Stimulated activated memory B cell treated with anti-CD40 and anti-IgM and Interleukin-4, amounts not matched to agents 10 μg/mL and 1 μg/mL and 100 μg/mL, for 72 hours (primary cell): ENCODE measurements at places on chromosomes 13 and 19.

- no peak overlapping the region for H3K4me3 ChIP-seq
- no peak overlapping the region for H3K27ac ChIP-seq
- no peak for ATAC-seq
- H3K27me3 ChIP-seq: no peaks in the 10 kb centered on the region
- H3K4me1 ChIP-seq: no peaks in the 10 kb centered on the region
Measured at GRCh38 chr13:74865656-74866055, 616.3 kb downstream of the TBC1D4 start.

DNA sequence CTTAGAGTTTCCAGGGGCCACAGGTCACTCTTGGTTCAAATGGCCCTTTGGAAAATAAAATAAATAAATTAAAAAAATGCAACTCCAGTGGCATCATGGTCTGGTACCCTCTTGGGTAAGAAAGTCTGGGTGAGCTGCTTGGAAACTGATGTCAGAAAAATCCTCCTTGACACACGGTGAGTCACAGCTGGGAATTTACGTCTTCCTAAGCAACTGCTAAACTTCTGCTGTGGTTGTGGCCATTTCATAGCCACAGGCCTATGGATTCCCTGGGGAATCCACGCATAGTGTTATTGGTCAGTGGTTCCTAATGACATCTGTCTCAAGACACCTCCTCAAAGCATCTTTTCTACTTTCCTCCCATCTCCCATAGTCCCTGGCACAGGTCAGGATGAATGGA, 220.8 kb downstream of the COG6 start:
- no peak for ATAC-seq
- peaks cover 25% of the 10 kb centered on the region for H3K27me3 ChIP-seq
- no peaks in the 10 kb centered on the region for H3K4me1 ChIP-seq
- no peak overlapping the region for H3K4me3 ChIP-seq

DNA sequence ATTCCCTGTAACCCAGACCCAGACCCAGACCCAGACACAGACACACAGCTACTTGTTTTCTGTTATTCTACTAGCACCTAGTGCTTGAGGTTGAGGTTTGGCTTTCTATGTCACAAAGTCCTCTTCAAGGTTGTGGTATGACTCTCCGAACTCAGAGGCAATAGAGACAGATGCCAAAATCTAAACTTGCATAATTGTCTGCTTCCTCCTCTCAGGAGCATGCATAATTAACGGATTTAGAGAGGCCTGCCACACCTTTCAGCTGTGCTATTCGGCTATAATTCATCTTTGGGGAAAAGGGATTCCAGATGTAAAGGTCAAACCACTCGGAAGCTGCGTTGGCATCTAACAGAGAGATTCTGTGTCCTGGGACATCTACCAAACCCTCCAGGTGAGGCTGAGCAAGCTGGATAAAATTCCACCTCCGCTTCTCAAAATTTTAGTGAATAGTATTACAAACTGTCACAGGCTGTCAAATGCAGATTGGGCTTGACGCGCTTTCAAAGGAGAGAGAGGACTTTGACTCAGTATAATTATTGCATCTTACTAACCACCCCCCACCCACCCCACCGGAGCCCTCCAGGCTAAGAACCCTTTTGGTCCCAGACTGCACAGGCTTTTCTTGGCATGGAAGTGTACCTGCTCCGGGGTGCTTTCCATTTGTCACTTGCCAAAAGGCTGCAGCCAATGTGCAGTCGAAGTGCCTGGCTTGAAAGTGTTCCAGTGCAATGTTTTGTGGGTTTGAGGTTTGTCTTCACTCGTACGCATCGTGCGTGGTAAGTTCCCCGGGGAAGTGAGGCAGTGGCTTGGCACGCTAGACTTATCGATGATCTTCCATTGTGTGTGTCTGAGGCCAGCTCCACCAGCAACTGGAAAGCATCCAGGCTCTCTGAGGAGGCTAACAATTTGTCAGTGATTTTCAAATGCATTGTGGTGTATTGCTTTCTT, 194.1 kb downstream of the TDRD3 start:
- peak; percentile 54 for ATAC-seq
- H3K4me1 ChIP-seq: no peaks in the 10 kb centered on the region
- H3K27ac ChIP-seq: no peak overlapping the region
- H3K4me3 ChIP-seq: no peak overlapping the region

GRCh38 chr19:18338541-18338940, 1.9 kb upstream of the PGPEP1 start:
- H3K27ac ChIP-seq: no peak overlapping the region
- no peaks in the 10 kb centered on the region for H3K27me3 ChIP-seq
- H3K36me3 ChIP-seq: no peaks in the 10 kb centered on the region
- ATAC-seq: no peak
- H3K4me1 ChIP-seq: peaks cover 16% of the 10 kb centered on the region
- H3K4me3 ChIP-seq: no peak overlapping the region

- H3K27me3 ChIP-seq: no peaks in the 10 kb centered on the region
- peak; percentile 36 for ATAC-seq
- peak overlapping the region; percentile 80 for H3K4me3 ChIP-seq
- peaks cover 35% of the 10 kb centered on the region for H3K4me1 ChIP-seq
Measured at GRCh38 chr13:40666933-40667621, 636 bp upstream of the FOXO1 start.

DNA sequence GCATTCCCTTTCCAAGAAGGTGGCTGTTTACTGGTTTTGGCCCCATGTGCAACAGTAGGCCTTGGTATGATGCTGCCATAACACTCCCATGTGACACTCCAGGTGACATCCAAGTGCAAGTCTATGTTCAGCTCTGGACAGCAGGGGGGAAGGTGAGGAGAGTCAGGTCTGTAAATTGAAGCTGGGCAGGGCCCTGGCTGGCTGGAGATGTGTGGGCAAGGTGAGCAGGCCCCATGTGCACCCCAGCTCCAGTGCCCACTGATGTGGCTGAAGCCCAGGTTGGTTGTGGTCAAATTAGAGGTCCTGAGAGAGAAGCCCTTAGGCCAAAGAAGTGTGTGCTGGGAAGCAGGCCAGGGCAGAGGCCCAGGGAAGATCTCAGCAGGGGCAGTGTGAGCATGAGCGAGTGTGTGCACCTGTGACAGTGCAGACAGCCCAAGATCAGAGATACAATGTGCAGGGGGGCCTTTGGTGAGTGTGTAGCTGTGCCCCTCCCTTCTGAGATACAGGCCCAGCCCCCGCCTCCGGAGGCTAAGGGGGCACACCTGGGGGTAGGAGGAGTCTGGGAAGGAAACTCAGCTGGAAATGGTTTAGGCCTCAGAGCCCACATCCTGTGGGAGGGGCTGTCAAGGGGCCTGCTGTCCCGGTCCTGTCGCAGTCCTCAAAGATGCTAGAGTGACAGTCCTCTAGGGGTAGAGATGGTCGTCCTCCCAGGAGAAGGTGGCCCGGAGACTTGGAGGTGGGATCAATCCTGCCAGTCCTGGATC, 18.6 kb downstream of the DEDD2 start:
- peaks cover 30% of the 10 kb centered on the region for H3K36me3 ChIP-seq
- H3K4me3 ChIP-seq: peak overlapping the region; percentile 66
- H3K27me3 ChIP-seq: no peaks in the 10 kb centered on the region
- peak overlapping the region; percentile 87 for H3K27ac ChIP-seq

DNA sequence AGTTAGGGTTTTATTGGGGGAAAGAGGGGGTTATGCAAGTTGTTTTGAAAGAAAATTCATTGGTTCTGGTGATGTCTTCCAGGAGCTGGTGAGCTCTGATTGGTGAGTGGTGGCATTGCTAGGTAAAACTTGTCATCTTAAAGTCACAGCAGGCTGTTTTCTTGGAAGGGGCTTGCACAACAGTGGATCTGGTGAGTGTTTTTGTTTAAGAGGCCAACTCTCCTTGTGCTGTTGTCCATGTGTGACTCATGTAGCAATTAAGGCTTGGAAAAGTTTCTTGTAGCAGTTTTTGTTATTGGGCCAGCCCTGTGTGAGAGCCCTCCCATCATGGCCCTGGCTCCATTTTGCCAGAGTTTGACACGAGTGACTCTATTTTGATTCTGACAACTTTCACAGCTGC, 109.4 kb downstream of the RFC3 start:
- H3K27ac ChIP-seq: no peak overlapping the region
- no peaks in the 10 kb centered on the region for H3K4me1 ChIP-seq
- no peaks in the 10 kb centered on the region for H3K36me3 ChIP-seq
- H3K27me3 ChIP-seq: no peaks in the 10 kb centered on the region
- H3K4me3 ChIP-seq: no peak overlapping the region

GRCh38 chr13:110392510-110393240, 85.6 kb downstream of the COL4A2 start:
- no peaks in the 10 kb centered on the region for H3K4me1 ChIP-seq
- no peak for ATAC-seq

GRCh38 chr13:48595431-48596429, 58.0 kb upstream of the CYSLTR2 start:
- H3K27me3 ChIP-seq: peaks cover 55% of the 10 kb centered on the region
- ATAC-seq: peak; percentile 78
- H3K36me3 ChIP-seq: no peaks in the 10 kb centered on the region
- H3K4me3 ChIP-seq: no peak overlapping the region
- H3K4me1 ChIP-seq: no peaks in the 10 kb centered on the region

DNA sequence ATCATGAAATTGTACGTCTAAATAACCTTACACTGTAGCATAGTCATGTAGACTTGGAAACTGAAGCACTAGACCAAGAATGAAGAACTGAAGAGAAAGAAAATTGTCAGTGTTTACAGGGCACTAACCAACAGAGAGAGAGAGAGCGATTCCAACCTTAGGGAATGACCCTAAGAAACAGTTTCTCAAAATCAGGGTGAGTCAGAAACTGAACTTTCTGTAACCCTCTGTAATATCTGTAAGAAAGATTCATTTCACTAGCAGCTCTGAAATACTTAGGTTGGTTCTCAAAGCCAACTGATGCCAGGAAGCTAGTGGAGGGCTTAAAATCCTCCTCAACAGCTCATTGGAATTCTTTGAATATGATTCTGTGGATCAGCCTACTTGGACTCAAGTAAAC, 936.9 kb downstream of the EFNB2 start:
- no peak overlapping the region for H3K4me3 ChIP-seq
- no peaks in the 10 kb centered on the region for H3K27me3 ChIP-seq
- no peaks in the 10 kb centered on the region for H3K4me1 ChIP-seq
- no peaks in the 10 kb centered on the region for H3K36me3 ChIP-seq

DNA sequence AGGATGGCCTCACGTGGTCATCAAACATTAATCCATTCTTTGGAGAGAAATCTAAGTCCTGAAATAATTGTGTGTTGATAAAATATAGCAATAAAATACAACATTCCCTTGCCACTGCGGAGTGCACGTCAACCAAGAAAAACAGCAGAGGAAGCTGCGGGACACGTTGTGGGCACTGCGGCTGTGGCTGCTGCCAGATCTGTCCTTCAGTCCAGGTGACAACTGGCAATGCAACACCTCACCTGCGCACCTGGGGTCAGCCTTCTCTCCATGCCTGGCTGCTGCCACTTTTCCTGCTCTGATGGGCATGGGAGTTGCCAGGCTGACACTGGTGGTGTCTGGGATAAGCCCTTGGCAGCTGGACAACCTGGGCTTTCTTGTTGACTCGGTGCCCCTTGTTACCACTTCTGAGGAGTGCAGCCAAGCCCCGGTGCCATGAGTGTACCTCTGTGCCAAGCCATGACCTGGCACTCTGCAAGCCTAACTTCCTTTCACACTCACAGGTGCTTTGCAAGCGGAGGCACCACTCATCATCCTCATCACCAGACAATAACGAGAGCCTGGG, 251.6 kb upstream of the TSHZ3 start:
- H3K36me3 ChIP-seq: no peaks in the 10 kb centered on the region
- no peak overlapping the region for H3K27ac ChIP-seq
- no peaks in the 10 kb centered on the region for H3K27me3 ChIP-seq
- H3K4me3 ChIP-seq: no peak overlapping the region
- no peaks in the 10 kb centered on the region for H3K4me1 ChIP-seq

GRCh38 chr13:99528547-99528946, 27.3 kb downstream of the TM9SF2 start:
- H3K27ac ChIP-seq: no peak overlapping the region
- H3K4me3 ChIP-seq: no peak overlapping the region
- H3K36me3 ChIP-seq: peaks cover 51% of the 10 kb centered on the region
- peak; percentile 48 for ATAC-seq

GRCh38 chr19:10403137-10404021, at the start of gene CDC37:
Gene CDC37, minus strand, starts transcription at chr19:10403542. Its CDS starts 63 bp downstream, at chr19:10403479.
- no peaks in the 10 kb centered on the region for H3K27me3 ChIP-seq
- H3K36me3 ChIP-seq: peaks cover 1% of the 10 kb centered on the region
- peak within 1 kb of the TSS; percentile 90 for H3K27ac ChIP-seq
- H3K4me1 ChIP-seq: peaks cover 83% of the 10 kb centered on the region
- ATAC-seq: peak; percentile 95

DNA sequence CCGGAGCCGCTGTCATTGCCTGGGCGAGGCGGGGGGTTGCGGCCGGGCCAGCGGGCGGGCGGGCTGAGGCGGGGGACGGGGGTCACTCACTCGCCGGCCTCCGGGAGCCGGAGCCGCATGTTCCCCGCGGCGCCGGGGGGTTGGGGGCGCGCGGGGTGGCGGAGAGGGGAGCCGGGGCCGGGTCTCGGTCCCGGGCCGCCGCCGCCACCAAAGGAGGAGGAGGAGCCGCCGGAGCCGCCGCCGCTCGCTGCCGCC, 149 bp downstream of the MED26 start:
- H3K27me3 ChIP-seq: no peaks in the 10 kb centered on the region
- H3K27ac ChIP-seq: peak overlapping the region; percentile 94
- ATAC-seq: no peak

DNA sequence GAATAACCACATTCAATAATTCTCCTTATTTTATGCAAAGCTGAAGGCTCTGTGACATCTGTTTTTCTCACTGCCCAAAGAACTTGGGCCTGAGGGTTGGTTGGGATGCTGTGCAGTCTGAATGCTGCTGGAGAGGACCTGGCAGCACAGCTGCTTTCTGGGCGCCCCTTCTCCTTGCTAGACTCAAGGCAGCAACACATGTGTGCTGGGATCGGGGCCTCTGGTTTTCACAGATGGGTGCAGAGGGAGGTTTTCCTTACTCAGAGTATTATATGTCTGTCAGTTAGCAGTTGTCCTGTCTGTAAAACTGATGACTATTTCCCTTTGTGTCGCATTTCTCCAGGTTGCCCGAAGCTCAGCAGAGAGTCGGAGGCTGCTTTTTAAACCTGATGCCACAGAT, 53.2 kb upstream of the TEX29 start:
- no peak overlapping the region for H3K27ac ChIP-seq
- peaks cover 66% of the 10 kb centered on the region for H3K36me3 ChIP-seq
- H3K4me1 ChIP-seq: no peaks in the 10 kb centered on the region
- H3K27me3 ChIP-seq: no peaks in the 10 kb centered on the region
- H3K4me3 ChIP-seq: no peak overlapping the region
- no peak for ATAC-seq

GRCh38 chr13:50494138-50494537, 349.4 kb downstream of the DLEU7 start:
- no peak overlapping the region for H3K27ac ChIP-seq
- ATAC-seq: no peak
- H3K27me3 ChIP-seq: no peaks in the 10 kb centered on the region
- no peaks in the 10 kb centered on the region for H3K4me1 ChIP-seq
- no peaks in the 10 kb centered on the region for H3K36me3 ChIP-seq

DNA sequence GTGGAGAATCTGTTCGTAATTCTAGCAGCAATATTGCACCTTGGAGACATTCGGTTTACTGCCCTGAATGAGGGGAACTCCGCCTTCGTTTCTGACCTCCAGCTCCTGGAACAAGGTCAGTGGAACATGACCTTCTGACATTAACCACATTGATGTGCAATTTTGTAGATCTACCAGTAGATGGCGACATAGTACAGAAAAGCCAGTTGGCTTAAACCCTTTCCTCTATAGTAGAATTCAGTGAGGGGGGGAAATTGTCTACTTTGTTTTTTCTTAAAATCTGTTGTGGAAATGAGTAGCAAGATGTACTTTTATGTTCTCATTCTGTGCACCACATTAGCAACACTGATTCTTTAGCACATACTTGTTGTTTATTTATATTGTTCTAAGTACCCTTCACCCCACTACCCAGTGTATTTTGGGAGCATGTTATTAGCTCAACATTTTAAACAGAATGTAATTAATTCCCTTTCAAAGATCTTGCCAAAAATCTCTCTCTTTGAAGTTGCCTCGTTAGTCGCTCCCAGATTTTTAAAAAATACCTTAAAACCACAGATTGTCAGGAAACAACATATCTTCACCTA, 332.2 kb downstream of the MYO16 start:
- peak; percentile 72 for ATAC-seq
- no peaks in the 10 kb centered on the region for H3K36me3 ChIP-seq
- no peaks in the 10 kb centered on the region for H3K4me1 ChIP-seq
- H3K27me3 ChIP-seq: peaks cover 5% of the 10 kb centered on the region
